ENCODE measurements at places on chromosomes 7 and 10.

DNA sequence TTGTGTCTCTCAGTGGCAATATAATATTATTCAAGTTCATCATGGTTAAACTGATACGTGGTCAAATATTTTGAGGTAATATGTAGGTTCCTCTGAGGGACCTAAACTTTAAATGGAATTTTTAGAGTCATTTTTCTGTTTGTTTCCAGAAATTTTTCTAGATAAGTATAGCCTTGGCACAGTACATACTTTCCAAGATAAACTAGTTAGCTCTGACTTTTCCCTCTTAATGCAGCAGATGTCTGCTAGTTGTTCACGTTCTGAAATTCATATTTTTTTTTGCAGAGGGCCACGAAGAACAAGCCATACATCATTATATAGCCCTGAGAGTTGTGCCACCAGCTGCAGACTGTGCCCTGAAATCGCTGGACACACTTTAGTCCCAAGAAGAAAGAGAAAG lies 61.6 kb downstream of the A1CF start:
- DNase-seq: no peak

GRCh38 chr7:70736715-70737460 lies 395.1 kb upstream of the GALNT17 start:
- DNase-seq: no peak

DNA sequence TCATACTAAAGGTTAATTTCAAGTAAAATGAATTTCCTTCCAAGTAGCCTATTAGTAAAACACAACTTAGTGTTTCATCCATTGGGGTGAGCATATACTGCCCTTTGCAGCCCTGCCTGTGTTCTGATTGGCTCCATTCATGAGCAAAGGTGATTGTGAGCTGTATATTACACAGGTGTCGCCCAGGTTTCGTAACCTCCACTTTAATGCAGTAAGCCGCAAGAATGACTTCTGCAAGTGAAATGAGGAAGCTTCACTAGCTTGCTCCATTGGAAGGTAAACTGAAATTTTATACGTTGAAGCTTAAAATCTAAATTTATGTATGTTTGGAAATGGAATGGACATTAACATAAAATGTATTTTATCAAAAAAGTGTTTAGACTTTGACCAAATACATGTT lies 24.4 kb downstream of the MTURN start:
- DNase-seq: no peak

DNA sequence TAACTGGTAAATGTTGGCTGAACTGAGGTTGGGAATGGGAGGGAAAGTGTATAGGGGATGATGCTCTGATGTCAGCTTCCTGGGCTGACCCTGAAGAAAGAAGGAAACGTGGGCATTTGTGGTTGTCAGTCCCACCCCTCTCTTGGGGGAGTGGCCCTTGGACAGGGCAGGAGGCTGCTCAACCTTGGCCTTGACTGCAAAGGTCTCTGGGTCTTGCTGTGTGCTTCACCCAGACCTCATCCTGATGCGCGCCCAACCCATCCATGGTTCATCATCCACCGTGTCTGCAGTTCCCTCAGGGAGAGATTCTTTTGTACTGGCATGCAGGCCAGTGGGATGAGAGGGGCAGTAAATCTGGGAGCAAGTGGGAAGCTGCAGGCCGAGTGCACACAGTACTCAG lies 4.7 kb upstream of the ZYX start:
- DNase-seq: no peak

DNA sequence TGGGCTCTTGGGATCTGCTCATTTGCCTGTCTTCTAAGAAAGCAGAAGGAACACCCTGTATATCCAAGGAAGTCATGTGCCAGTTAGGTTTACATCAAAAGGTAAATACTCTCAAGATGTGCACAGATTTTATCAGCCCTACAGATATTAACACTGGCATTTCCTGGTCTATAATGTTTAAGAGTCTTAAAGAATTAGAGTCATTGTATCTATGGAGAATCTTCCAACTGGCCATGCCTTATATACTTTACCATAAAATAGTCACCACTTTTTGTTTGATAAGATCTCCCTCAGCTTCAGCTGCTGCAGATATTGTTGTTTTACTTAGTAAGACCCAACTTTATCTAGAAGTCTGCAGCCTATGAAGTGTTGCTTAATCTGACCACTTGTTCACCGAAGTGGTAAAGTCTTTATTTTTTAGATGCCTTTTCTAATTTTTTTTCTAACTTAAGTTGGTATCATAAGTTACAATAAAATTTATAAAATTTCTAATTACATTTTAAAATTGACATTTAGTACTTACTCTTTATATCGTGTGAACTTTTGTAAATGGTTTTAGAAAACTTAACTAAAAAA lies 58.5 kb downstream of the CPED1 start:
- DNase-seq: no peak

GRCh38 chr10:107418085-107418806 lies 253.7 kb upstream of the SORCS1 start:
- DNase-seq: no peak

DNA sequence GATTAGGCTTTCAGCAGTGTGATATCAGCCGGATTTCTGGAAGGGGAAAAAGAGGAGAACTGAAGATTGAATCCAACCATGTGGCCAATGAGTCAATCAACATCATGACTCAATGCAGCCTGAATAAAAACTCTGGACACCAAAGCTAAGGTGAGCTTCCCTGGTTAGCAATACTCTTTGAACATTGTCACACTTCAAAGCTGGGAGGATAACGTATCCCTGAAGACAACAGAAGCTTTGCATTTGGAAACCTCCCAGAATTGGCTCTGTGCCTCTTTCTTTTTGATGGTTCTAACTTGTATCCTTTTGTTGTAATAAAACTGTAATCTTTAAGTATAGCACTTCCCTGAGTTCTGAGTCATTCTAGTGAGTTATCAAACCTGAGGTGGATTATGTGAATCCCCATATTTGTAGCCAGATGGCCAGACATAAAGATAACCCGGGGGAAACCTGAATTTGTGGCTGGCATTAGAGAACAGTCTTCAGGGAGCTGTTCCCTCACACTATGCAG lies 284.4 kb downstream of the IPMK start:
- no peak for DNase-seq

DNA sequence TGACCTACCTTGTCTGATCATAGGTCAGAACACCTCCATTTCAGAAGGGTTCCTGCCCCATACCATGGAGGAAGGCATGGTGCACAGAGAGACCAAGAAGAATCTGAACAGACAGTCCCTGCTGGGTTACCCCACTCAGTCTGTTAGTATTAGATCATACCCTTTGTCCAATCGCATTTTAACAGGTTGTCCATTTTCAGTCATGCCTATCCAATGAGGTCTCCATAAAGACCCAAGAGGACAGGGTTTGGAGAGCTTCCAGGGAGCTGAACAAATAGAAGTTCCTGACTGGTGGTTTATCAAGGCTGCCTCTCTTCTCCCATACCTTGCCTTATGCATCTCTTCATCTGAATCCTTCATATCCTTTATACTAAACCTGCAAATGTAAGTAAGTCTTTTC lies 21.2 kb upstream of the SLC16A12 start:
- DNase-seq: no peak

DNA sequence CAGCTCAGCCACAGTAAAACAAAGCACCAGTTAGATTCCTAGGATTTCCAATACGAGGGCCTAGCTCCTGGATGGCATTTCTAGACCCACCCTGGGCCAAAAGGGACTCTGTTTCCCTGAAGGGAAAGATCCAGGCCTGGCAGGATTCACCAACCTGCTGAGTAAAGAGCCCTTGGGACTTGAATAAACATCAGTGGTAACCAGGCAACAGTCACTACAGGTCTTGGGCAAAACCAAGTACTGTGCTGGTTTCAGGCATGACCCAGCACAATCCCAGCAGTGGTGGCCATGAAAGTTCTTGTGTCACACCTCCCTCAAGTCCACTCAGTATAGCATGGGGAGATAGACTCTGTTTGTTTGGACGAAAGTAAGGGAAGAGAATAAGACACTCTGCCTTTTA lies 31.0 kb upstream of the STARD3NL start:
- no peak for DNase-seq

Measured in stimulated activated naive CD4-positive, alpha-beta T cell treated with Interleukin-2 at 50 U/mL for 16 hours (primary cell).